ENCODE measurements at places on chromosomes 1 and 21. TPM values are rescaled to one million over a fixed set of nuclear protein-coding genes. Genes with fewer than 3 reads are reported as not detected.

Gene C1orf94
- total RNA-seq, result not detected

Gene SPAG17
- not detected for total RNA-seq

Gene A3GALT2
- total RNA-seq, result not detected

Gene NHLH2
- not detected for total RNA-seq

Gene RAVER2
- total RNA-seq, result 5.2 TPM

Gene LRRC3
- 3.2 TPM for total RNA-seq

Gene IGSF9
- not detected for total RNA-seq

Gene LCE2C
- total RNA-seq, result not detected

Gene GUCA2B
- not detected for total RNA-seq

Gene AMY2A
- not detected for total RNA-seq

Gene CTH
- total RNA-seq, result 8.5 TPM

Gene RRP1B
- 18.7 TPM for total RNA-seq

Gene RIPPLY3
- total RNA-seq, result not detected

Gene VASH2
- 0.54 TPM for total RNA-seq

Gene SORT1
- total RNA-seq, result 4.6 TPM

Gene KRTAP12-2
- total RNA-seq, result not detected

Gene RPE65
- total RNA-seq, result not detected

Gene CFHR4
- not detected for total RNA-seq

Gene RHOU
- total RNA-seq, result 17.7 TPM

Gene MYOC
- total RNA-seq, result 0.10 TPM

Gene KRTAP13-2
- not detected for total RNA-seq
